ENCODE measurements at places on chromosomes 2 and 18.

GRCh38 chr18:36695806-36696205 lies 133.0 kb downstream of the TPGS2 start:
- H3K4me1 ChIP-seq, result no peaks in the 10 kb centered on the region
- H3K27ac ChIP-seq, result no peak overlapping the region
- H3K4me3 ChIP-seq, result no peak overlapping the region
- DNase-seq, result no peak
- no peaks in the 10 kb centered on the region for H3K27me3 ChIP-seq
- no peaks in the 10 kb centered on the region for H3K36me3 ChIP-seq

DNA sequence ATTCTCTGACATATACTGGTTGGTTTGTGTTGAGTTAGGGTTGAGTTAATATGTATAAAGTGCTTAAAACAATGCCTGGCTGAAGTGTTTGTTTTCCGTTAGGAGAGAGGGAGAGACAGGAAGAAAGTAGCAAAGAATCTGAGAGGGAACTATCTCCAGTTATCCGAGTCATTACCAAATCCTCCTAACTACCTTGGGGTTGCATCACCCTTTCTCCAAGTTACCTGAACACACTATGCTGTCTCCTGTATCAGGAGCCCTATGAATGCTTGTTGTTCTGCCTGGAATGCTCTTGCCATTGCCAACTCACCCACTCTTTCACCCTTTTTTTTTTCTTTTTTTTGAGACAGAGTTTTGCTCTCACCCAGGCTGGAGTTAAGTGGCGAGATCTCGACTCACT lies 47.9 kb upstream of the ITGAV start:
- H3K27ac ChIP-seq, result no peak overlapping the region
- H3K4me1 ChIP-seq, result no peaks in the 10 kb centered on the region
- H3K36me3 ChIP-seq, result no peaks in the 10 kb centered on the region
- H3K4me3 ChIP-seq, result no peak overlapping the region
- DNase-seq, result no peak

DNA sequence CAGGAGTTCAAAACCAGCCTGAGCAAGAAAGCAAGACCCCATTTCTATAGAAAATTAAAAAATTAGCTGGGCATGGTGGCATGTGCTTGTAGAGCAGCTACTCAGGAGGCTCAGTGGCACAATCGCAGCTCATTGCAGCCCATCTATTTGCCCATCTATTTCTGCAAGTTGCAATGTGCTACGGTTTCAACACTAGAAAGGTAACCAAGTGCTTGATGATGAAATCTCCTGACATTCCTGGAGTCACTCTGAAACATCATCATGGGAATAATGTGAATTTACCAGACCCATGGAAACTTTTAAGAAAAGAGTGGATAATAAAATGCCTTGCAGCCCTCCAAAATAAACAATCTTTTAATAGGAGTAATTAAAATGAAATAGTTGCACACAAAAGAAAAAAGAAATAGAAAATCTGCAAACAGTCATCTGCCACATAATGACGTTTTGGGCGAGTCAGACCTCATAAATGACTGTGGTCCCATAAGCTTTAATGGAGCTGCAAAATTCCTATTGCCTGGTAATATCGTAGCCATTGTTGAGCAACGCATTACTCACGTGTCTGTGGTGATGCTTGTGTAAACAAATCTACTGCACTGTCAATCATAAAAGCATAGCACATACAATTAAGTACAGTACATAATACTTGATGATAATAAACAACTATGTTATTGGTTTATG lies 46.6 kb upstream of the AMMECR1L start:
- no peak for DNase-seq
- H3K4me1 ChIP-seq, result no peaks in the 10 kb centered on the region
- no peaks in the 10 kb centered on the region for H3K36me3 ChIP-seq
- no peak overlapping the region for H3K4me3 ChIP-seq
- no peak overlapping the region for H3K27ac ChIP-seq
- no peaks in the 10 kb centered on the region for H3K27me3 ChIP-seq

DNA sequence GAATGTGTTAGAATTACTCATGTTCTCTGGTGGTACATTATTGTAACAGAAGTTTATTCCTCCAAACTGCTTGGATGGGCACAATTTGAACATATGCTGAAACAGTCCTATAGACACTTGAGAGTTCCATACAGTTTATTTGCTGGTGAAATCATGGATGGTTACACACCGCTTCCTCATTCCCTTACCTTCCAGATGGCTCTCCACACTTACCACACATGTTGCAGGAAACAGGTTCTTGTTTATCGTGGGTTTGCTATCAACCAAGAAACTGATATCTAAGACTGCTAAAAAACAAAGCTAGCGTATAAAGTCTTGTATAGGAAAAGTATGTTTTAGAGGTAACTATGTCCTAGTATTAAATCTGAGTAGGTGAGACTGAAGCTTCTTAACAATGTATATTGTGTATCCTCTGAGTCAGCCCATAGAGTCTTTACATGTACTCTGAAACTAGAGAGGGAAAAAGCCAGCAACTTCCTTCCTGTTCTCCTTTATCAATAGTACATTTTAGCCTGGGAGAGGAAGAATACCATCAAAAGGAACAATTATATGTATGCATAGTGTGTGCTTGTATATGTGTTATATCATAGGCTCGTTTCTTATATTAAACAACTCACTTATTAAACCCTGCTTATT lies 313.1 kb downstream of the PLCL1 start:
- DNase-seq, result no peak
- no peak overlapping the region for H3K4me3 ChIP-seq
- H3K27ac ChIP-seq, result no peak overlapping the region
- H3K36me3 ChIP-seq, result no peaks in the 10 kb centered on the region
- H3K27me3 ChIP-seq, result no peaks in the 10 kb centered on the region

- no peak for DNase-seq
- no peak overlapping the region for H3K4me3 ChIP-seq
- no peaks in the 10 kb centered on the region for H3K4me1 ChIP-seq
- H3K36me3 ChIP-seq, result no peaks in the 10 kb centered on the region
Measured at GRCh38 chr2:199495147-199495546, 37.4 kb upstream of the SATB2 start.

GRCh38 chr2:242060212-242060835 lies 190.8 kb downstream of the RTP5 start:
- no peak for DNase-seq
- peaks cover 33% of the 10 kb centered on the region for H3K27me3 ChIP-seq
- H3K4me3 ChIP-seq, result no peak overlapping the region
- H3K36me3 ChIP-seq, result no peaks in the 10 kb centered on the region
- H3K27ac ChIP-seq, result no peak overlapping the region

GRCh38 chr2:223477318-223477717 lies 124.8 kb downstream of the SCG2 start:
- no peaks in the 10 kb centered on the region for H3K36me3 ChIP-seq
- DNase-seq, result no peak
- H3K4me1 ChIP-seq, result no peaks in the 10 kb centered on the region
- no peak overlapping the region for H3K4me3 ChIP-seq
- H3K27ac ChIP-seq, result no peak overlapping the region

DNA sequence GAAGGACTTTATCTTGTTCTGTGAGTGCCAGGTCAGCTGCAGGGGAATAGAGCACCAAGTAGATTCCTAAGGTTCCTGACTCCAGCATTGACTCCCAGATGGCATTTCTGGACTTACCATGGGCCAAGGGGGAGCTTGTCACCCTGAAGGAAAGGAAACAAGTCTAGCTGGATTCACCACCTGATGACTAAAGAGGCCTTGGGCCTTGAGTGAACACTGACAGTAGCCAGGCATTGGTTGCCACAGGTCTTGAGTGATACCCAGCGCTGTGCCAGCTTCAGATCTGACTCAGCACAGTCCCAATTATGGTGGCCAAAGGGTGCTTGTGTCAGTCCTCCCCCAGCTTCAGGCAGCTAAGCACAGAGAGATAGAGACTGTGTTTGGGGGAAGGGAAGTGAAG lies 40.1 kb upstream of the CAPN13 start:
- H3K36me3 ChIP-seq, result no peaks in the 10 kb centered on the region
- no peaks in the 10 kb centered on the region for H3K4me1 ChIP-seq
- no peaks in the 10 kb centered on the region for H3K27me3 ChIP-seq
- no peak overlapping the region for H3K4me3 ChIP-seq

DNA sequence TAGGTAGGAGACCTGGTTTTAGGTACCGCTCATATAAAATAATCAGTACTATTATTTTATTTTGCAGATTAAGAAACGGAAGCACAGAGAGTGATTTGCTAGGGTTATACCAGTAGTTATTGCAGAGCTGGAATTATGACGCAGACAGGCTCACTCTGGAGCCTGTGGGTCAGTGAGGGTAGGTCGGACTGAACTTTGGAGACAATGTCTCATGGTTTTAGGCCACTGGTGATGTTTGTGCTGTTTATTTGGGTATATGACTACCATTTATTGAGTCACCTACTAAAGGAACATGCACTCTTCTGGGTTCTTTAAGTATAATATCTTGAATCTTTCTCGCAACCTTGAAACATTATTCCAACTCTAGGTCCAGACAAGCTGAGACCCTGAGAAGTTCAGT lies 33.5 kb upstream of the IL1R1 start:
- no peaks in the 10 kb centered on the region for H3K4me1 ChIP-seq
- no peak for DNase-seq
- H3K27me3 ChIP-seq, result no peaks in the 10 kb centered on the region
- no peak overlapping the region for H3K27ac ChIP-seq

GRCh38 chr2:241959751-241960269 lies 90.3 kb downstream of the RTP5 start:
- no peak for DNase-seq
- H3K36me3 ChIP-seq, result no peaks in the 10 kb centered on the region
- H3K4me3 ChIP-seq, result no peak overlapping the region
- H3K27ac ChIP-seq, result no peak overlapping the region
- H3K27me3 ChIP-seq, result no peaks in the 10 kb centered on the region

All from breast epithelium (tissue), 4 donors.